ENCODE measurements at places on chromosomes 16 and 17.

DNA sequence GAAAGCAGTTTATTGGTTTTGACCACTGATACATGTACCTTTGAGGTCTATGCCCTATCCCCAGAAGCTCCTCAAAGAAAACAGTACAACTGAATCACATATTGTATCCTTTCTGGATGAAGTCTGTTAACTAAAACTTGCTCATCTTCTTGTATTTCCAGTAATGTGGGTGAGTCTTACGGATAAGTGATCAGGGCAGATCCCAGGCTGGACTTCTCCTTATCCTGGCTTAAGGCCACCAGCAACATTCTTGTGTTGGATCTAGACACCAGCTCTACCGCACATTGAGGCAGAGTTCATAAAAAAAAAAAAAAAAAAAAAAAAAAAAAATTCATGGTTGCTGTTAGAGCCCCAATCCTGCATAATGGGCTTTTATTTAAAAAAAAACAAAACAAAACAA lies 536.7 kb upstream of the HSBP1 start:
- DNase-seq = no peak

GRCh38 chr16:48194828-48195556 lies 39.2 kb upstream of the ABCC12 start:
- no peak for DNase-seq

DNA sequence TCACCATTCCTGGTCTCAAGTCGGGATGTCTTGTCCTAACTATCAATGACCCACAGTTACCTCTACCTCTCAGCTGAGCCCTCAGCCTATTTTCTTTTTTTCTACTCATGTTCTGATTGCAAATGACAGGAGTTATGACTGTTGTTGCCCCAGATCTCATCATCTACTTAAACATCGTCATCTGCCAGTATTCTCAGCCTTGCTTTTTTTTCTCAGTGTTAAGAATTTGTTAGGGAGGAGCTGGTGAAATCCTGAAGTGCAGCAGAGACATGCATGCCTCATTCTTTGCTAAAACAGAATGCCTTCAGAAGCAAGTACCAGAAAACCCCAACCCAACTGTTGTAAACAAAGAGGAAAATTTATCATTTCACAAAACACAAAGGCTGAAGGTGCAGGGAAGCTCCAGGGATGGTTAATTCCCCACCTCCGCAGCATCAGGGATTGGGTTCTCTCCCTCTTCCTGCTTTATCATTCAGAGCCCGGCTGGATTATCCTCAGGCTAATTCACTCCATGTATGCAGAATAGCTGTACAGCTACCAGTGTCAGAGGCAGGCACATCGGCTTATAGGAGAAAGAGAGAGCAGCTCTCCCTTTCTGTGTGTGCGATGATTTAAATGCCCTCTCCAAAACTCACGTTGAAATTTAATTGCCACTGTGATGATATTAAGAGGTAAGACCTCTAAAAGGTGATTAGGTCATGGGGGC lies 540.8 kb upstream of the HSBP1 start:
- DNase-seq = no peak

DNA sequence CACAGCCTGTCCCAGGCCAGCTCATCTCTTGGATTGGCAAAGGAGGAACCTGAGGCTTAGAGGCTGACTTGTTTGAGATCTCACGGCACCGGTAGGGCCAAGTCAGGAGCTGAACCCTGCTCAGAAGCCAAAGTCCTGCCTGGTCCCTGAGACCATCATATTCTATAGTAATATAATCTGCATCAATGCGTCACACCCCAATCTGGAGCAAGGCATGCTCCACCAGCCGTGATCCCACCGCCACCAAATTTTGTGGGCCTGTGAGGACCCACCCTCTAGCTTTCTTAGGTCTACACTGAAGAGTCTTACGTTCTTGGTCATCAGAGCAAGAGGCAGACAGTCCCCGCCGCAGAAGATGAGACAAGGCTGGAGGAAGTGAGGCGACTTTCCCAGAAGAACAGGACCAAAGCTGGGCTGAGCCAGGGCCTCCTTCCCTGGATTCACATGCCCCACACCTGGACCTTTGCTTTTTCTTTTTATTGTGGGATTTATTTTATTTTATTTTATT lies 2.7 kb downstream of the SULT1A1 start:
- DNase-seq = no peak

DNA sequence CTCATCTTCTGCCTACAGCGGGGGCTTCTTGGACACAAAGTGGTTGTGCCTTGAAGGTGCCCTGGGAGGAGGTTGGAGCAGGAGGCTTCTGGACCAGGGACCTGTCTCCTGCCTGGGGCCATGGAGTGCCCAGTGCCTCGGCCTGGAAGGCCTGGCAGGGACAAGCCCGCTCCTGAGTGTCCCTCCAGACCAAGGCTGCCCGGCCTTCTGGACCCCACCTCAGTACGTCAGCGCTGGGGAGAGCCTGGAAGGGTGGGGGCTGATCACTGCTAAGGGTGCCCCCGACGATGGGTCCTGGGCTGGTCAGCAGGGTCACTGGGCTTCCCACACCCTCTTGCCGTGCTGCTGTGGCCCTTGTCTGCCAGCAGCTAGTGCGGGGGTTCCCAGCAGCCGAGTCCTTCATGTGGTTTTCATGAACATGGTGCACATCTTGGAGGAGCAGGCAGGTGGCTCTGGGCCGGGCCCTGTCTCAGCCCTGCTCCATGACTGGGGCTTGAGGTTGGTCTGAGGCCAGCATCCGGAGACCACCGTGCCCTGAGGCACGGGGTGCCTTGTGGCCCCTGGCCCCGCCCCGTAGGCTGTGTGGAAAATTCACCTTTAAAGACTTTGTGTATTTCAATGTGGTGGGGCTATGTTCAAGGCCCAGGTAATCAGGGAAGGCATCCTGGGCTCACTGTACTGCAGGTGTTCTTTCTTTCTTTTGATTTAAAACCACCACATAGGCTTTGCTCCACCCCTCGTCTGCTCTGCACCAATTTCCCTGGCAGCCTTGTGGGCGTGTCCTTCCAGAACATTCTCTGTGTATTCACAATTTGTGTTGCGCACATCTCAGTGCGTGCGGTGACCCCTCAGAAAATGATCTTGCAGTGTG lies 22.4 kb downstream of the MGRN1 start:
- no peak for DNase-seq
